ENCODE measurements at places on chromosomes 12 and 14. TPM values are rescaled to one million over a fixed set of nuclear protein-coding genes. Genes with fewer than 3 reads are reported as not detected.

- DNase-seq = peak; percentile 82
- peaks cover 41% of the 10 kb centered on the region for H3K36me3 ChIP-seq
- no peak overlapping the region for H3K4me3 ChIP-seq
- H3K4me1 ChIP-seq = no peaks in the 10 kb centered on the region
These were observed 1.7 kb upstream of the CFAP251 start for GRCh38 chr12:121916719-121917118.

GRCh38 chr12:81499809-81500208, 259.3 kb downstream of the PPFIA2 start:
- H3K27me3 ChIP-seq = no peaks in the 10 kb centered on the region
- no peaks in the 10 kb centered on the region for H3K36me3 ChIP-seq
- no peak overlapping the region for H3K4me3 ChIP-seq

Gene HOXC11
- not detected for total RNA-seq

- no peak for DNase-seq
- no peaks in the 10 kb centered on the region for H3K27me3 ChIP-seq
- H3K4me3 ChIP-seq = no peak overlapping the region
- peaks cover 6% of the 10 kb centered on the region for H3K36me3 ChIP-seq
- H3K4me1 ChIP-seq = no peaks in the 10 kb centered on the region
These were observed 4.6 kb downstream of the PSEN1 start for GRCh38 chr14:73140811-73141323.

Gene PLA2G1B
- not detected for total RNA-seq

GRCh38 chr12:131591714-131592709, 118.9 kb upstream of the SFSWAP start:
- DNase-seq = no peak
- no peak overlapping the region for H3K4me3 ChIP-seq
- H3K4me1 ChIP-seq = no peaks in the 10 kb centered on the region
- H3K27ac ChIP-seq = no peak overlapping the region
- no peaks in the 10 kb centered on the region for H3K27me3 ChIP-seq

GRCh38 chr12:39006286-39006685, 100.9 kb upstream of the CPNE8 start:
- H3K27ac ChIP-seq = no peak overlapping the region
- no peak for DNase-seq

Gene SIX6
- not detected for total RNA-seq

GRCh38 chr12:113347-113746, 46.8 kb downstream of the IQSEC3 start:
- H3K27me3 ChIP-seq = no peaks in the 10 kb centered on the region
- H3K36me3 ChIP-seq = no peaks in the 10 kb centered on the region
- peaks cover 4% of the 10 kb centered on the region for H3K4me1 ChIP-seq
- DNase-seq = no peak
- no peak overlapping the region for H3K27ac ChIP-seq

Data from H9 (cell line).